ENCODE measurements at places on chromosomes 16 and 17.

DNA sequence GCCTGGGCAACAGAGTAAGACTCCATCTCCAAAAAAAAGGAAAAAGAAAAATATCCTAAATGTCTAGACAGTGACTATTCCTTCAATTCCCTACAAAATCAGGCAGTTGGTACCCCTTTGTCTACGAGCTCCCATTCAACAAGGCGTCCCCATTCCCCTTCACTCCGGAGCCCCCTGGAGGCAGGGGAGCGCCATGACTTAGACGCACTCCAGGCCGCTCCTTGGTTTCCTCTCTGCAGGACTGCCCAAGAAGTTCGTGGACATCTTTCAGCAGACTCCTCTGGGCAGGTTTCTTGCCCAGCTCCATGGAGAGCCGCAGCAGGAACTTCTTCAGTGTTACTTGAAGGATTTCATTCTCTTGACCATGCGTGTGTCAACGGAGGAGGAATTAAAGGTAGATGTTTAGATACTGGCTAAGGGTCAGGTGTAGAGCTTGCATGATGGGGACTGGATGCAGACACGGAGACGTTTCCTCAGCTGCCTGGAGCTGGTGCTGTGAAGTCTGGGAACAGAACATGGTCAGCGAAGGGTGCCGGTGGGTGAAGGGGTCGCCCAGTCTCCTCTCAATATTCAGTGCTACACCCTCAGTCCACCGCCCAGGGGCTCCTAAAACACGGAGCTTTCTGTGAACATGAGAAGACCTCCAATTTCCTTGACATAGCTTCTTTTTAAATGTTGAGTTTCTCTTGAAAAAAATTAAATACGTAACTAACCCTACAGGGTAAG is 53.3 kb upstream of the ENDOV start:
- no peaks in the 10 kb centered on the region for H3K4me1 ChIP-seq
- no peak overlapping the region for H3K27ac ChIP-seq
- no peak for DNase-seq
- peaks cover 18% of the 10 kb centered on the region for H3K36me3 ChIP-seq
- no peaks in the 10 kb centered on the region for H3K27me3 ChIP-seq

GRCh38 chr16:47956916-47957315 is 198.9 kb downstream of the ABCC12 start:
- peaks cover 3% of the 10 kb centered on the region for H3K27me3 ChIP-seq
- DNase-seq: no peak
- no peak overlapping the region for H3K27ac ChIP-seq
- no peaks in the 10 kb centered on the region for H3K36me3 ChIP-seq

- H3K4me1 ChIP-seq: peaks cover 4% of the 10 kb centered on the region
- peaks cover 30% of the 10 kb centered on the region for H3K36me3 ChIP-seq
- no peak overlapping the region for H3K27ac ChIP-seq
- H3K4me3 ChIP-seq: no peak overlapping the region
- no peak for DNase-seq
- H3K27me3 ChIP-seq: no peaks in the 10 kb centered on the region
Observed at GRCh38 chr16:13948086-13948485, 28.1 kb downstream of the ERCC4 start.

- H3K27me3 ChIP-seq: no peaks in the 10 kb centered on the region
- no peak overlapping the region for H3K27ac ChIP-seq
- peaks cover 18% of the 10 kb centered on the region for H3K36me3 ChIP-seq
Observed at GRCh38 chr16:53864819-53865493, 161.0 kb downstream of the FTO start.

- H3K4me1 ChIP-seq: peaks cover 4% of the 10 kb centered on the region
- H3K27ac ChIP-seq: no peak overlapping the region
- H3K4me3 ChIP-seq: no peak overlapping the region
Observed at GRCh38 chr17:48426019-48426665, 3.9 kb downstream of the SKAP1 start.

- H3K4me3 ChIP-seq: no peak overlapping the region
- H3K27me3 ChIP-seq: no peaks in the 10 kb centered on the region
- H3K4me1 ChIP-seq: peaks cover 9% of the 10 kb centered on the region
- H3K36me3 ChIP-seq: no peaks in the 10 kb centered on the region
Observed at GRCh38 chr17:76121932-76122430, 18.4 kb upstream of the EXOC7 start.

GRCh38 chr17:46976626-46977270 is 2.3 kb downstream of the RPRML start:
- H3K36me3 ChIP-seq: no peaks in the 10 kb centered on the region
- DNase-seq: no peak
- peak overlapping the region; percentile 93 for H3K4me3 ChIP-seq
- H3K27me3 ChIP-seq: peaks cover 78% of the 10 kb centered on the region

DNA sequence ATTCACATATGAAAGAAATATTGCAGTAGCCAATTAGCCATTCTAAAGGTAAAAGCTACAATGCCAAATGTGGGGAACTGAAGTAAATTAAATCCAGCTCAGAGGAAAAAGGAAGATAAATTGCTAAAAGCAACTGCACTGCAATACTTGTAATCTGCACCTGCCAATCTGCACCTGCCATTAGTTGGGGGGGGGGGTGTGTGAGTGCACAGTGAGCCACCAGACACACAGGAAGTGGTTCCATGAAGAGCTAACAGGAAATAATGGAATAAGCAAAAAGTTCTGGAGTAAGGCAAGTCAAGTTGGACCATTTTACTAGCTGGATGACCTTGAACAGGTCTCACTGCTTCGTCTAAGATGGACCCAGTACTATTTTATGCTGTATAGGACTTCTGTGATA is 191.8 kb downstream of the PARN start:
- peaks cover 19% of the 10 kb centered on the region for H3K4me1 ChIP-seq
- H3K4me3 ChIP-seq: no peak overlapping the region
- DNase-seq: no peak
- peaks cover 16% of the 10 kb centered on the region for H3K36me3 ChIP-seq

DNA sequence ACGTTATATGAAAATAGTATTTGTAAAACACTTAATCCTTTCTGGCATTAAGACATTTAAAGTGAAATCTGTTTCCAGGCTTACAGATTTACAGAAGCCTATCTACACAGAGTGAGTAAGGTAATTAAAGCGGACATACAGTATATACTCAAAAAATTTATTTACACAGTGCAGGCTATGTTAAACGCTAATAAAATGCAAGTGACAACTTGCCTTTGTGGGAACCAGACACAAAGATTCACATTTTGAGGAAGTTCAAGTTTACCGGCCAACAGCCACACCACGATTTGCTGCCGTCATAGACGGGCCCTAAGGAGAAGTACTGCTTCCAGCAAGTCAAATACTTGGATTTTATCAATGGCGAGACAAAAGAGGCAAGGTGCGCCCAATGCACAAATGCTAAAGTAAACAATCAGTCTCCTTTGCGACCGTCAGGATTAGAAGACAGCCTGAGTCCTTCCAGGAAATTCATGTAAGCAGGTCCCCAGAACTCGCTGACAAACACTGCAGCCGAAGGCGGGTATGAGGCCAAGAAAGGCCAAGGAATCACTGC is 801 bp downstream of the VPS35 start:
- no peak for DNase-seq
- H3K27ac ChIP-seq: no peak overlapping the region
- no peaks in the 10 kb centered on the region for H3K27me3 ChIP-seq
- H3K36me3 ChIP-seq: peaks cover 4% of the 10 kb centered on the region
- H3K4me1 ChIP-seq: peaks cover 48% of the 10 kb centered on the region

- peaks cover 4% of the 10 kb centered on the region for H3K4me1 ChIP-seq
- H3K27me3 ChIP-seq: no peaks in the 10 kb centered on the region
- no peak for DNase-seq
Observed at GRCh38 chr17:44850025-44850424, 2.3 kb downstream of the HIGD1B start.

DNA sequence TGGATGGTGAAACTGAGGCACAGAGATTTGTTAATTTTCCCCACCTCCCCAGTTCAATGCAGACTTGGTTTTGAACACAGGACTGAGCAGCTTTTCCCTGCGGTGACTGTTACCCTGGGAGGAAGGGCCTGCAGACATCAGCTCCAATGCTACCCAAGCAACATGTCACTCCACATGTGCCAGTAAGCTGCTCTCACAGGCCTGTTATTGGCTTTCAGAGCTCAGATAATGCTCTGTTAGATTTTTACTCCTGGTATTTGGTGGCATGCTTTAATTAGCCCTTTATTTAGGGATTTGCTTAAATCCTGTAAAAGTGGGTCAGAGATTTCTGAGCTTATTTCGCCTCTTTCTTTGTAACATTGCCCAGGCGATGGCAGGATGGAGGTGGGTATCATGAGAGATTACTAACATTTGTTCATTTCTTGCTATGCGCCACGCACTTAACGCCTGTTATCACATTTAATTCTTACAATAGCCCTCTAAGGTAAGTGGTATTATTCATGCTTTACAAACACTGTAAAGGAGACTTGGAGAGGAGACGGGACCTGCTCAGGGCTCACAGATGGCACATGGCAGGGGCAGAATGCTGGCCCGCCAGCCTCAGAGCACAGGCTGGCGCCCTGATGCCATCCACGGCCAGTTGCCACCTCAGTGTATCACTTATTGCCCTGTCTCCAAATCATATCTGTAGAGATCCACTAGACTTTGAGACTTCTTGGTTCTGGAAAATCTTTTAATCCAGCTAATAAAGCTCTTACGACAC is 84.0 kb upstream of the CACNG5 start:
- H3K36me3 ChIP-seq: peaks cover 10% of the 10 kb centered on the region
- DNase-seq: no peak
- no peak overlapping the region for H3K4me3 ChIP-seq
- H3K4me1 ChIP-seq: peaks cover 24% of the 10 kb centered on the region

DNA sequence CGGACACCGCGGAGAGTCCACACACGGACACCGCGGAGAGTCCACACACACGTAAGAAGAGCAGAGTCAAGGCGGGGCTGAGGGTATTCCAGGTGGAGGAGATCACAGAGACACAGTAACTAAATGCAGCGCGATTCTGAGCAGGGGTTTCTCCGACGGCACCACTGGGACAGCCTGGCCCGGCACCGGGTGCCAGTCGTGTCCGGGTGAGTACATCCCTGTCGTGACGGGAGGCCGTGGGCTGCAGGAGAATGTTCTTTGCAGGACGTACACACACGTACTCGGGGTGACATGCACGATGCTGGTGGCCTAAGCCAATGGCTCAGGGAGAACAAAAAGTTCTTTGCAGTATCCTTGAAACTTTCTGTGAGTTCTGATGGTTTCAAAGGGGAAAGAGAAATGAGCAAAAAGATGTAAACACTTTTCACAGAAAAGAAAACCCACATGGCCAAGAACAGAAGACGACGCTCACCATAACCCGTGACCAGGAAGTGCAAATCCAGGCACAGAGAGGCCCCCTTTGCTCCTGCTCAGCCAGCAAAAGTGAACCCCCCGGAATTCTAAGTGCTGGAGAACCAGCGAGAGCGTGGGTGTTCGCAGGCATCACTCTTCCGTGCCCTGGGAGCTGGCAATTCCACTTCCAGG is 53.7 kb upstream of the METRNL start:
- peak overlapping the region; percentile 67 for H3K27ac ChIP-seq
- H3K4me1 ChIP-seq: peaks cover 19% of the 10 kb centered on the region
- H3K36me3 ChIP-seq: peaks cover 16% of the 10 kb centered on the region
- H3K4me3 ChIP-seq: no peak overlapping the region
- DNase-seq: no peak

- H3K36me3 ChIP-seq: peaks cover 8% of the 10 kb centered on the region
- H3K4me3 ChIP-seq: peak within 1 kb of the TSS; percentile 91
- no peak for DNase-seq
- peak within 1 kb of the TSS; percentile 96 for H3K27ac ChIP-seq
Observed at GRCh38 chr16:55566432-55567175, at the start of gene CAPNS2. Gene CAPNS2, plus strand, starts transcription at chr16:55566684. Its CDS starts 73 bp downstream, at chr16:55566757.

DNA sequence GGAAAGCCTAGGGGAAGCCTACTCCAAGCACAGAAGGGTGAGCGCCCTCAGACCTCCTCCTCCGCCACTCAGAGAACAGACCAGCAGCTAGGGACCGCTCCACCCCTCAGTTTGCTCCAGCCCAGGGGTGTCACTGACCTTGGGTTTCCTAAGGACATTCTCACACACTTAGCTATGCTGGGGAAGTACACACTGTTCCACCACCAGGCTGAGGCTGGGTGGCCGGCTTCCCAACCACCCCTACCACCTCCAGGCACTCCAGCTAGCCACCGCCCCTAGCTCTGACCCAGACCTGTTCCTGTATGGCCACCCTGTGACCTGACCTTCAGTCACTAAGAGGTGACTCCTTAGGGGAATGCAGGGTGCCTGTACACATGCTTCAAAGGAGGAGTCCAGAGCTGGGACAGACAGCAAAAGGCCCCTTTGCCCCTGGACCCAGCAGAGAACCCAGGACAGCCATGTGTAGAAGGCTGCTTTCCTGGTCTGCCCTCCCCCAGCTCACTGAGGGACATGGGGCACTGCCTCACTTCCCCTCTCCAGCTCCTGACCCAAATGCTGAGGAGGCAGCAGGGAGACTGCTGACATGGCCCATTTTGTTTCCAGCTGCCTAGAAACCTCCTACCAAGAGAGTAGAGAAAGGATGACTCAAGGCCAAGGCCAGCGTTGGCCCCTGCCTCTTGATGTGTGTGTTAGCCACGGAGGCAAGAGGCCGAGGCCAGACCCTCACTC is 6.7 kb downstream of the HSPB9 start:
- DNase-seq: no peak
- H3K4me1 ChIP-seq: peaks cover 15% of the 10 kb centered on the region
- peaks cover 14% of the 10 kb centered on the region for H3K36me3 ChIP-seq
- no peak overlapping the region for H3K4me3 ChIP-seq
- no peaks in the 10 kb centered on the region for H3K27me3 ChIP-seq
- no peak overlapping the region for H3K27ac ChIP-seq

DNA sequence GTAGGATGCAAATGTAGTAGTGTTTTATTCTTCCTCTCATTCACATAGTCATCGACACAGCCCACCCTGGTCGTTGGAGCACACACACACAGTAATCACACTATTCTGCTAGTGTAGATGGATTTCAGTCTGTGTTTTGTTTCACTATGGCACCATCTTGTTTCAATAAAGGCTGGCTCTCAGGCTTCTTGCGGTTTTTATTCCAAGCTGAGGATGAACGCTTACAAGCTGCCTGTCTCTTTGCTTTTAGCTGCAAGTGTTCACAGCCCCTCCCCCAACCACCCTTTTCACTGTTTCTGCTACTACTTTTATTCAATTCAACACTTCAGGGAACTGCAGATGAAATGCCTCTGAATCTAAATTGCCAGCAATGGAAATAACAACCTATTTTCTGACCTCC is 140.9 kb upstream of the PMFBP1 start:
- no peak overlapping the region for H3K27ac ChIP-seq
- no peak for DNase-seq
- H3K4me3 ChIP-seq: peak overlapping the region; percentile 24
- peaks cover 14% of the 10 kb centered on the region for H3K4me1 ChIP-seq
- H3K36me3 ChIP-seq: no peaks in the 10 kb centered on the region

- H3K4me1 ChIP-seq: peaks cover 14% of the 10 kb centered on the region
- no peaks in the 10 kb centered on the region for H3K36me3 ChIP-seq
- H3K4me3 ChIP-seq: no peak overlapping the region
- no peak for DNase-seq
- no peak overlapping the region for H3K27ac ChIP-seq
Observed at GRCh38 chr16:82658796-82659195, 32.0 kb downstream of the CDH13 start.

- H3K36me3 ChIP-seq: no peaks in the 10 kb centered on the region
- no peak overlapping the region for H3K27ac ChIP-seq
- peaks cover 9% of the 10 kb centered on the region for H3K4me1 ChIP-seq
- H3K27me3 ChIP-seq: no peaks in the 10 kb centered on the region
- no peak overlapping the region for H3K4me3 ChIP-seq
- DNase-seq: no peak
Observed at GRCh38 chr16:4661661-4662060, 31.7 kb upstream of the NUDT16L1 start.
